ENCODE measurements at places on chromosomes 16 and 17. TPM values are rescaled to one million over a fixed set of nuclear protein-coding genes. Genes with fewer than 3 reads are reported as not detected.

CEMP1 gene
- total RNA-seq, result not detected

CACNG1 gene
- total RNA-seq, result not detected

PTX4 gene
- total RNA-seq, result not detected

- no peak for DNase-seq
These were observed 23.5 kb downstream of the USP36 start for GRCh38 chr17:78817123-78817522.

DNA sequence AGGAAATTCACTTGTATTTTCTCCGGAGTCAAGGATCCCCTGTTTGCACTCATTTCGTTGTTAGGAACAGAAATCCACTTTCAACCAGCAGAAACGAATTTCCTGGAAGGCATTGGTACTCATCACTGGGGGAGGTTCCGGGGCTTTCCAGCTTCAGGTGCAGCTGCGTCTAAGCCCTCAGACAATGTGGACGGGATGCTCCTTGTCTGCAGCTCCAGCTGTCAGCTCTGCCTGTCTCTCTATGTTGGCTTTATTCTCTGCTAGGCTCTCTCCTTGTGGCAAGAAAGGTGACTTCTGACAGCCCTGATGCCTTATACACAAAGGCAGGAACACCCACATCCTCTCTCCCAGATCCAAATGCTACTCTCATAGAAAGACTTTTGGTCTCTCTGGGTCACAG lies 183.9 kb upstream of the HSBP1 start:
- no peak for DNase-seq

- no peak for DNase-seq
These were observed 2.2 kb downstream of the SNN start for GRCh38 chr16:11670171-11671131.

IRF8 gene
- total RNA-seq, result not detected

CHST6 gene
- total RNA-seq, result 0.51 TPM

- DNase-seq, result peak; percentile 71
These were observed 775 bp downstream of the PPM1D start for GRCh38 chr17:60600490-60601446.

CALCOCO2 gene
- total RNA-seq, result 11.0 TPM

DNA sequence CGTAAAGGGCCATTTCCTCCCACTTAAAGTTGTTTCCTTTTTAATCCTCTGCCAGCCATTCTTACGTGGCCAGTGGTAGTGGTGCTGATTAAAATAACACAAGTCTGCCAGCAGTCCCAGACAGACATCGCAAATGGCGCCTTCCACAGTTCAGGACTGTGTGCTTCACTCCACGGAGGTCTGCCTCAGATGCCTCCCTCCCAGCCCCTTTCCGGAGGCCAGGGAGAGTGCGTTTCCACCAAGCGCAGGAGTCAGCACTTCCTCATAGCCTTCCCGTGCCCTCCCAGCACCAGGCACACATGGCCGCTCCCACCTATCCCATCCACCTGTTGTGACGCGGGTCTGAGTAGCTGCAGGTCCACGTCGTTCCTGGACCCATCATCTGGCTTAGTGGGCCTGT lies 205.6 kb downstream of the RPTOR start:
- no peak for DNase-seq

DNA sequence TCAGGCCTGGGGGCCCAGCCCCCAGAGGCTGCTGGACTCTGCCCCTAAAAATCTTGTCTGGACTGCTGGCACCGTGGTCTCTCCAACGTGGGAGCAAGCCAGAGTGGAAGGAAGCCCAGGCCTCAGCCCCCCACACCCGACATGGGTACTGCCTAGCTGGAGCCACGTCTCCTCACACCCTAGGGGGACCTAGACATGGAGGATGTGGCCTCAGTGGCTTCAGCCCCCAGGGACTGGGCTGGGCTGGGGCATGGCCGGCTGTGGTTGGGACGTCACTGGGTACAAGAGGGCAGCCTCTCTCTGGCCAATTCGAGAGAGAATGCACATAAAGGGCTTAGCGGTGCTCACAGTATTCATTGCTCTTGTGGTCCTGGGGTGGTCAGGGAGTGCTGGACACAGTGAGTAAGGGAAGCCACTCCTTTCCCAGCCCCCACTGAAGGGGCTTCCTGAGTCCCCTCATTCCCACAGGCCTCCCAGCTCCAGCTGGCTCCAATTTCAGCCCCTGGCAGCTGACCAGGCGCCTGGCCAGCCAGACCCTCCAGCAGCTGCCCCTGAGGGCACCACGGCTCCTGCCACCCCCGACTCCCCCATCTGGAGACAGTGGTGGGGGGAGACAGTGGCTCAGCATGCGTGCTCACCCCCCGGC lies 1.1 kb downstream of the CDH15 start:
- no peak for DNase-seq

TCAP gene
- total RNA-seq, result not detected

DNA sequence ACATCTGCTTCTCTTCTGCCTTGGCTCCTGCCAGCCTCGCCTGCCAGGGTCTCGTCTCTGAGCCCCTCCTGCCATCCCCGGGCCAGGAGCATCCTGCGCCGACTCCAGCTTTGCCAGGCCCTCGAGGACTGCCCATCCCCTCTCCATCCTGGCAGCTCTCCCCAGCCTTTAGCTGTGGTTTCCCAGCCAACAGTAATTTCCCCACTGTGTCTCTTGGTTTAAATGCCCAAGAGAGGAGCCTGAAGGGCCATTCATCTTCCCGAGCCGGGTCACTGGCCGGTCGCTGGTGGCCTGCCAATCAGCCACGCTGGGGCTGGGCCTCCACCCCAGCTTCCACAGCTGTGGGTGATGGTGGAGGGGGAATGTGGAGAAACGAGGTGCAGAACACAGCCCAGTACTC lies 47.8 kb downstream of the MRC2 start:
- DNase-seq, result no peak

DNA sequence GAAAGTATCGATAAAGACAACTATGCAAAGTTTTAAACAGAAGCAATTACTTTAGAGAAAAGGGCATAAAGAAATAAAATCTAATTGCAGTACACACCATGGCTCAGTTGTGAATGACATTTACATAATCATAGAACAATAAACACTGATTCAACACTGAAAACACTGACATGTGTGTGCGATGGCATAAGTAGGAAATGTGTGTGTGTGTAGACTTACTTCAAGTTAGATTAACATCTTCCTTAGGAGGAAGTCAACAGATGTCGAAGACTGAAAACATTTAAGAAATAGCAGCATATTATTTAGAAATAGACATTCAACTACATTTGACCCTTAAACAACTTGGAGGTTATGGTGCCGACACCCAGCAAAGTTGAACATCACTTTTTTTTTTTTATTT lies 172.4 kb downstream of the STX8 start:
- DNase-seq, result no peak

DNA sequence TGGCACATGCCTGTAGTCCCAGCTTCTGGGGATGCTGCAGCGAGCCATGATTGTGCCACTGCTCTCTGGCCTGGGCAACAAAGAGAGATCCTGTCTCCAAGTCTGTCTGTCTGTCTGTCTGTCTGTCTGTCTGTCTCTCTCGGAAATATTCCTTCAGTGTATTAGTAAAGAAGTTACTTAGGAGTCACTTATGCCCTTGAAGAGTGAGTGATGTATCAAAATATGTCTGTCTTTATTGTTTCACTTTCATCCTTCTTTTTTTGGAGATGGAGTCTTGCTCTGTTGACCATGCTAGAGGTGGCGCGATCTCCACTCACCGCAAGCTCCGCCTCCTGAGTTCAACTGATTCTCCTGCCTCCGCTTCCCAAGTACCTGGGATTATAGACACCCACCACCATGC lies 410.5 kb downstream of the WWOX start:
- DNase-seq, result no peak

TRIM65 gene
- 15.6 TPM for total RNA-seq

ZNF668 gene
- total RNA-seq, result 8.7 TPM

DNA sequence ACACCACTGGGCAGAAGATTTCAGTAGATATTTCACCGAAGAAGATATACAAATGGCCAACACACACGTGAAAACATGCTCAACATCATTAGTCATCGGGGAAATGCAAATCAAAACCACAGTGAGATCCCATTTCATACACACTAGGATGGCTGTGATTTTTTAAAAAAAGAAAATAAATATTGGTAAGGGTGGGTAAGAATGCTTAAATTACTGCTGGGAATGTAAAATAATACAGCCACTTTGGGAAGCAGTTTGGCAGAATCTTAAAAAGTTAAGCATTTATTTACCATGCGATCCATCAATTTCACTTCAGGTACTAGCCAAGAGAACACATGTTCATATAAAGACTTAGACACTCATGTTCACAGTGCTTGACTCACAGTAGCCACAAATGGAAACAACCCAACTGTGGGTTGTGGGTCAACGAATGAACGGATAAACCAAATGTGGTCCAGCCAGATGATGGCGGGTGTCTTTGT lies 6.5 kb upstream of the C16orf74 start:
- peak; percentile 80 for DNase-seq

- DNase-seq, result peak; percentile 72
These were observed 12.9 kb downstream of the CMIP start for GRCh38 chr16:81457326-81458133.

MLKL gene
- total RNA-seq, result 18.9 TPM

DNA sequence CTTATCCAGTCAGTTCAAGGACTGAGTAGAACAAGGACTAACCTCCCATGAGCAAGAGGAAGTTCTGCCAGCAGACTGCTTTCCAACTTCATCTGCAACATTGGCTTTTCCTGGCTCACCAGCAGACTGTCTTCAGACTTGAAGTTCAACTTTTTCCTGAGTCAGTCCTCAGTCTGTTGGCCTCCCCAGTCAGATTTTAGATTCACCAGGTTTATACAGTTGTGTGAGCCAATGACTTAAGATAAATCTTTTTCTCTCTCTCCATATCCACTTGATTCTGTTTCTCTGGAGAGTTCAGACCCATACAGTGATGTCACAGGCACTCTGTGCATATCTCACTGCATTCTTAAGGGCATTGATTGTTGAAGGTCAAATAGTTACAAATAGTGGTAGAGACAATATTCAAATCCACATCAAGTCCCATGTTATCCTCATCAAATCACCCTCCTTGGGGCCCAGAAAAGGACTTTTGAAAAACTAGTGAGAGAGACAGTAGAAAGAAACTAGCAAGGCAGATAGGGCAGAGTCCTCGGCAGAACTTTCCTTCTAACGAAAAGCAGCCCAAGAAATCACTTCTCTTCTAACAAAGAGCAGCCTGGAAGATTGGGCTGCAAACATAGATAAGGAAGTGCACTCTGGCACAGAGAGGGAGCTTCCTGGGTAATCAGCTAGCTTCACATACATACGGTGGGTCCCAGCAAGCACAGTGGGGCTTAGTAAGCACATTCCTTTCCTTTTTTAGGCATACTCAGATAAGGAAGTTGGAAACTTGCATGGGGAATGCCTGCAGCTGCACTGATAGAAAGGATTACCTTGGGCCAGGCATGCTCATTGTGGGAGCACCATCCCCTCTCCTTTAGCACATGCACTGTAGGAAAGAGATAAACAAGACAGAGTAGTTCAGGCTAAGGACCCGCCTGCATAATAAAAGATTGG lies 132.3 kb upstream of the FAM20A start:
- DNase-seq, result peak; percentile 64

NTN1 gene
- total RNA-seq, result 7.1 TPM

DNASE1L2 gene
- 0.89 TPM for total RNA-seq

- DNase-seq, result no peak
These were observed 14.1 kb downstream of the PRMT7 start for GRCh38 chr16:68324780-68325357.

DNA sequence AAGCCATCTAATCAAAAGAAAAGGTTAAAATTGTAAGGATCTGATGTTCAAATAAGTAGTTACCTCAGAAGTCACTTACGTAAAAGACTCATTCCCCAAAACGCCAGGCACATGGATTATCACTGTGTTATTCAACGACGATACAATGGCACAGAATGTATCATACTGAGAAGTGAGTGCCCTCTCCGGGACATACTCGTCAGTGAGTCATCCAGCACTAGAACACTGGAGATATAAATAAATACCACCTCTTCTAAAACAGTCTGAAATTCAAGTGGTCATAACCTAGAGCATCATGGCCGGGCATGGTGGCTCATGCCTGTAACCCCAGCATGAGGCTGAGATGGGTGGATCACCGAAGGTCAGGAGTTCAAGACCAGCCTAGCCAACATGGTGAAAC lies 24.9 kb downstream of the USP31 start:
- peak; percentile 62 for DNase-seq

DNA sequence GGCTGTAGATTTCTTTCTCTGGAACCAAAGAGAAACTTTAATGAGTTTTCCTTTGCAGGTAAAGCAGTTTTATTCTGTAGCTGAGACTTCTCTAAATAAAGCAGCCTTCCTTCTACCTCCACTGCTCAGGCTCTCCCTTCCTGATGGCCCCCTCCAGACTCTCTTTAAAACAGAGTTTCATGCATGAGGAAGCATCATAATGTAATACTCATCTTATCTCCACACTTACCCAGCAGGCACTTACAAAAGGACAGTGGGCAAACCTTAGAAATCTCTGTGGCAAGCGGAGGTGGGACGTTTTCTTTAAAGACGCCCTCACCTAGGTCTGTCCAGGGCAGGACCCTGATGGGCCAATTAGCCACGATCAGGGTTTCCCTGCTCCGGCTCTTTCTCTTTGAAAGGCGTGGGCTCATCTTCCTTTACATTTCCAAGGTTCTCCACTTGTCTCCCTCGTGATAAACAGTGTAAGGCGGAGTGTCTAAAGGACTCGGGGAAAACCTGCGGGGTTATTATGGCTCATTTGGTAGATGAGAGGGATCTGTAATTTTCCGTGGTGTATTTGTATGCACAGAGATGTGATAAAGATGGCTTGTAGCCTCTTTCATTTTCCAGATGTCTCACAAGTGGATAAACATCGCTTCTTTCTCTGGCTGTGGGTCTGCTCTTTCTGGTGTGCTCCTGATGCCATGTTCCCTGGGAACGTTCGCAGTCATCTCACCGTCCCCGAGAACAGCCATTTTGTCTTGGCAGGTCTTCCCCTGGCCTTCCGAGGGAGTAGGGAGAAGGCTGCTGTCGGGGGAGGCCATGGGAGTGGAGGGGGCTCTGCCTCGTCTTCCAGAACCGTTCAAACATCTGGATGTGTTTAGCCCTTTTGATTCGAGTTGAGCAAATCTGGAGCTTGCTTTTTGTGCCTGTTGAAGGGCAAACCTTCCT lies 239.0 kb downstream of the CCDC182 start:
- no peak for DNase-seq
